ENCODE measurements at places on chromosomes 6 and 20.

GRCh38 chr6:130927305-130927704 lies 100.1 kb downstream of the SMLR1 start:
- no peak for DNase-seq

GRCh38 chr6:147618927-147619326 lies 110.4 kb downstream of the SAMD5 start:
- DNase-seq, result no peak

- DNase-seq, result no peak
Observed at GRCh38 chr20:60007464-60007863, 49.2 kb downstream of the CDH26 start.

GRCh38 chr6:144285548-144285797 lies 338 bp downstream of the UTRN start:
- no peak for DNase-seq

DNA sequence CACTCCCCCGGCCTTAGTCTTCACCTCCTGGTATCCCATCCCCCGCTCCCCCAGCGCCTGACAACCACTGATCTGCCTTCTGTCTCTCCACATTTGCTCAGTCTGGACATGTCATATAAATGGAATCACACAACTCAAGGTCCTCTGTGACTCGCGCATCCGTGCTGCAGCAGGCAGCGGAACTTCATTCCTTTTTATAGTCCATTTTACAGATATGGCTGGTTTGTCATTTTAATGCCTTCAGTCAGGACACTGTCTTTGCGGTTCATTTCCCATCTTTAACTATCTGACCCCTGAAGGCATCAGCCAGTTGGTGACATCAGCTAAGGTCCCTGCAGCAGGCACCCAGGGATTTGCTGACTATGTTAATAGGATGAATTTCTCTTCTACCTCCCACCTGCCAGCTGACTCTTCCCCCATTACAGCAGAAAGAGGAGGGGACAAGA lies 125.7 kb downstream of the ZMYND8 start:
- no peak for DNase-seq

- DNase-seq, result no peak
Observed at GRCh38 chr20:3209946-3210317, 634 bp downstream of the ITPA start.

GRCh38 chr6:54846243-54846856 lies at the start of gene FAM83B:
Gene FAM83B (plus strand): TSS chr6:54846771. CDS start chr6:54870247, 23,476 bp downstream.
- no peak for DNase-seq

GRCh38 chr6:53986721-53987521 lies 124.3 kb upstream of the MLIP start:
- DNase-seq, result no peak

Measured in cortex of kidney (tissue), 1 donor.